ENCODE measurements at places on chromosomes 4 and X. TPM values are rescaled to one million over a fixed set of nuclear protein-coding genes. Genes with fewer than 3 reads are reported as not detected.

The PPP4R3C gene
- not detected for total RNA-seq

The FAM199X gene
- 8.1 TPM for total RNA-seq

The FHDC1 gene
- total RNA-seq = 0.05 TPM

The ASB12 gene
- total RNA-seq = not detected

The PCDH18 gene
- 0.05 TPM for total RNA-seq

The SPANXC gene
- total RNA-seq = not detected

The SYNPO2 gene
- total RNA-seq = 0.27 TPM

The GPR50 gene
- not detected for total RNA-seq

The SEPSECS gene
- total RNA-seq = 5.3 TPM

The GLRB gene
- total RNA-seq = not detected

The SPRY1 gene
- total RNA-seq = 65.2 TPM

The GAGE12F gene
- total RNA-seq = not detected

The ENPEP gene
- not detected for total RNA-seq

The FRMPD4 gene
- total RNA-seq = not detected

The PABPC1L2A gene
- total RNA-seq = not detected

The DNAAF6 gene
- total RNA-seq = not detected

The C4orf36 gene
- not detected for total RNA-seq

The PNCK gene
- 0.51 TPM for total RNA-seq

The ADH1A gene
- not detected for total RNA-seq

The EMCN gene
- not detected for total RNA-seq

All from activated T-cell treated with anti-CD3 and anti-CD28 coated beads, Interleukin-2, amount 50 U/mL, for 4 hours (primary cell).